ENCODE measurements at places on chromosomes 11 and 22. TPM values are rescaled to one million over a fixed set of nuclear protein-coding genes. Genes with fewer than 3 reads are reported as not detected.
A peak's percentile ranks its signal among the peaks of the same experiment; 100 is the strongest.

GRCh38 chr22:35443790-35444684, 44.1 kb downstream of the MCM5 start:
- no peak for DNase-seq

The CHRNA10 gene
- 0.59 TPM for total RNA-seq

GRCh38 chr22:46810856-46811786, 48.7 kb downstream of the TBC1D22A start:
- peak; percentile 11 for DNase-seq

The MS4A8 gene
- not detected for total RNA-seq

DNA sequence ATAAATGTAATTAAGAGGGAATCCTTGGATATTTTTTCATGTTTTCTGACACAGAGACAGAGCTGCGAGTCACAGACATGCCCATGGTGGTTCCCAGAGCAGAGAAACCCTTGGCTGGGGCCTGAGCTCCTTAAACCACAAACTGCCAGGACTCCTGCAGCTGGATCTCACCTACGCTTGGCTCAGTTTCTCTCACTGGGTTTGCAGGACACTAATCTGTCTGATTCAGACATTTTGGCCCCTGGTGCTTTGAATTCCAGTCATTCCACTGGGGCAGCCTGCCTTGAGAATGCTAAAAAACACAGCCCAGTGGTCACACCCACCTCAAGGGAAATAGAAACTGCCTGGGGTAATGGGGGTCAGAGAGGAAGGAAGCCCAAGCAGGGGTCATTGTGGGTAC, 122.6 kb downstream of the CCDC81 start:
- DNase-seq: no peak

The IGSF9B gene
- 0.24 TPM for total RNA-seq

- peak; percentile 68 for DNase-seq
Observed at GRCh38 chr22:36433318-36434231, 45.8 kb upstream of the MYH9 start.

DNA sequence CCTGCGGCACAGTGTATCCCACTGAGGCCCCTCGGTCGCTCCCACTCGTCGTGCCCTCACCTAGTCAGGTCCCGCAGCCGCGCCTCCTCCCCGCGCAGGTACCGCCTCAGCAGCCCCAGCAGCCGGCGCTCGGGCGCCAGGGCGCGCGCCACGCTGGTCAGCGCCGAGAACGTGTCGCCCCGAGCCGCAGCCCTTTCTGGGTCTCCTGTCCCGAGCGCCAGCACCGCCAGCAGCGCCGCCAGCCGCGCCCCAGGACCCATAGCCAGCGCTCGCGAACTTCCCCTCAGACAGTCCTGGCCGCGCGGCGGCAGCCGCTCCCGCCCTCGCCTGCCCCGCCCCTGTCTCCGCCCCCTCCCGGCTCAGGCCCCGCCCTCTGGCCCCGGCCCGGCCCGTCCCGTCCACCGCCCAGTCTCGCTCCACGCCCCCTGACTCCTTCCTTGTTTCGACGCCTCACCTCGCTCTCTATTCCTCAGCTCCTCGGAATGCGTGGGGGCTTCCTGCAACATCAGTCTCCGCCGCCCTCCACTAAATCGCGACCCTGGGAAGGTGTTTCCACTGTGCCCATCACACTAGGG, at the start of gene P4HA3:
P4HA3 (minus strand) TSS at position 289 of the 575 bp plus-strand sequence; CDS start at position 260, 29 bp downstream.
- no peak for DNase-seq

- peak; percentile 58 for DNase-seq
Observed at GRCh38 chr11:107999759-108000455, 8.8 kb upstream of the CUL5 start.

Measured in myocyte (in vitro differentiated cells).